CD14-positive monocyte (primary cell): ENCODE measurements at places on chromosomes 6 and 20.

GRCh38 chr20:62694106-62694505 lies 14.5 kb upstream of the NTSR1 start:
- no peak for DNase-seq

DNA sequence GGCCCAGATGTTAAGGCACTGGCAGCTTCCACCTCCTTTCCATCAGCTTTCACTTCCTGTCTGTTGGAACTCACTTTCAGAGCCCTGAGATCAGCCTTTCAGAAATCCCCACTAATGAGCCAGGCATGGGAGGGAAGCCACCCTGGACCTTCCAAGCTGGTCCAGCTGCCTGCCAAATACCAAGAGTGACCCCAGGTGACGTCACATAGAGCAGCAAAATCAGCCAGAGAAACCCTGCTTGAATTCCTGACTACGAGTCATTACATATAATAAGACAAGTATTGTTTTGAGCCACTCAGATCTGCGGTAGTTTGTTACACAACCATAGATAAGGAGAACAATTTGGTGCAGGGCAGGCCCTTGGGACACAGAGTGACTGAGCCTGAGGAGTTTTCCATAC lies 556.0 kb upstream of the JAG1 start:
- no peak for DNase-seq

- DNase-seq, result no peak
Measured at GRCh38 chr6:48917233-48917632, 545.8 kb downstream of the MMUT start.

DNA sequence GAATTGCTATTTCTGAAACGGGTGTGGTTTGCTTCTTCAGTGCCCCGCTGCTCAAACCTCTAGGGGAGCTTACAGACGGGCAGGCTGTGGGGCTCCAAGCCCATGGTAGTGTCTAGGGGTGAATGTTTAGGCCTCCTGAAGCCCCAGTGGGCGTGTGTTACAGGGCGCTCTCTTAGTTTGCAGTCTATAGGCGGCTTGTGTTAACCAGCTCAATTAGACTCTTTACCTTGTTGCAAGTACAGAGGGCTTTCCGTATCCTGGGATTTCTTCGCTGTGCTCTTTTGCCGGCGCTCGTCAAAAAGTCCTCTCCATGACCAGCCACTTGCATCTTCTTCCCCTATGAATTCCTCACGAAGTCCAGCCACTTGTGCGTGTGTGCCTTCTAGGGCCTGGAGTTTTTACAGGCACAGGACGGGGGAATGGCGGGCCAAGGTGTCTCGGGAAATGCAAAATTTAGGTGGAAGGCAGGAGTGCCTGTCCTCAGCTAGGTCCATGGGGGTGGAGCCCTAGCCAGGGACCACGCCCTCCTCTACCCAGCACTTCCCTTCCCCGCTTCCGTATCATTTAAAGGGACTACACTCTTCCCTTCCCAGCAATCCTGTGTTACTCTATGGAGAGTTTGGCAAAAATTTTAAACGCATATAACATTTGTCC lies 94.5 kb downstream of the HTR1B start:
- DNase-seq, result no peak

- peak; percentile 2 for DNase-seq
Measured at GRCh38 chr6:4522453-4522852, 253.8 kb upstream of the CDYL start.

DNA sequence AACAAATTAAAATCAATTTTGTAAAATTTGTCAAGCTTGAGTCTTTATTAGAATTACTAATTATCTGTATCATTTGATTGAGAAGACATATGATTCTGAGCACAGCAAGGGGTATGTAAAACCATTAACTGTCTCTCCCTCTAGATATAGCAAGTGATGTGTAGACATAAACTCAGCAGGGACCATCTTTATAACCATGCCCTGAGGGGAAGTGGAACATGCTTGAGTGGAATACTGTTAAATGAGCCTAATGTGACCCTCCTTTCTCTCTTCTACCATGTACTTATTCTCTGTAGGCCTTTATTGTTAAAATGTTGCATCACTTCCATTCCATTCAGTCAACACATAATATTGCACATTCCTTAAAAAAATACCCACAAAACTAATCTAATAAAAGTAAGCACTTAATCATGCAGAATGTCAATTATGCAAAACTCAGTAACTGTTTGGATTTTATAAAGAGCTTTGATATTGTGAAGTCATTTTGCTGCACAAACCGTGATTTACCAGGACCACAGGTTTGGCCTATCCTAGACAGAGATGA lies 896.6 kb upstream of the MANEA start:
- DNase-seq, result no peak

DNA sequence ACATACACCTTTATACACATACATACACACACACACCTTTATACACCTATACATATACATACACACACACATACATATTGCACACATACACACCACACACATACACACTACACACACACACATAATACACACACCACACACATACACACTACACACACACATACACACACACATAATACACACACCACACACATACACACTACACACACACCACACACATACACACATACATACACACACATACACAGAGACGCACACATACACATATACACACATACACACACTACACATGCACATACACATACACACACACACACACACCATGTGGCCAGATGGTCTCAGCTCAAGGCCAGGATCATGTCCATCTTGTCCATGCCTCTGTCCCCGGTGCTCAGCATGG lies 25.7 kb downstream of the BPIFB1 start:
- DNase-seq, result no peak

DNA sequence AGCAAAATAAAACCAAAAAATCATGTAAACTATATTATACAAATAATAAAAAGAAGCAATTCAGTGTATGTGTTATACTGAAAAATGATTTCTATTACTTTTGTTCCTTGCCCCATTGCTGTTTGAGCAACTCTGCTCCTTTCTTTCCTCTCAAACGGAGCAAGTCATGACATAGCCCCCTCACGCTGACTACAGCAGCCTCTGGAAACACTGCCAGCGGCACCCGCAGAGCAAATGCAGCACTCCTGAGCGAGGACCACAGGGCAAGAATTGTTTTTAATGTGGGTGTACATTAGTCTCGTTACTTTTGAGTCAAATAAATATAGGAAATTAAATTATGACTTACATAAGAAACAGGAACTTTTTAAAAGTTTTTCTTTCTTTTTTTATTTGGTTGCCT lies 350.1 kb upstream of the HSF2 start:
- no peak for DNase-seq

GRCh38 chr6:26044140-26045064 lies 42.8 kb upstream of the HFE start:
- DNase-seq, result no peak

GRCh38 chr6:17959302-17959701 lies 28.1 kb downstream of the KIF13A start:
- DNase-seq, result no peak

GRCh38 chr6:55379895-55380294 lies 52.6 kb downstream of the GFRAL start:
- DNase-seq, result no peak

GRCh38 chr6:153096031-153096430 lies 35.1 kb downstream of the RGS17 start:
- DNase-seq, result no peak

- DNase-seq, result no peak
Measured at GRCh38 chr6:152091201-152091600, 283.7 kb downstream of the ESR1 start.

DNA sequence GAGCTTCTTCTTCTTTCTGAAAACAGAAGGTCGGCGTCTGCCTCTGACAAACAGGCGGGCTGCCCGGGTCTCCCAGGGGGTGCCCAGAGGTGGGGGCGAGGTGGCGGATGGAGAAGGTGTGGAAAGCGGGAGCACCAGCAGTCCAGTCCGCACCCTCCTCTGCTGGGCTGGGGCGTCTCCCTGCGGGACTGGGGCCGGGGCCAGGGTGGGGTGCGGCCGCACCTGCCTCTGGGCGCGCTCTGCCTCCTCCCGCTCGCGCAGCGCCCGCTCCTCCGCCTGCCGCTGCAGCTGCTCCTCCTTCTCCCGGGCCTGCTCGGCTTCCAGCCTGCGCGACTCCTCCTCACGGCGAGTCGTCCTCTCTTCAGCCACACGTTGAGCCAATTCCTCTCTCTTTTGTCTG lies 71.1 kb upstream of the BCLAF1 start:
- no peak for DNase-seq

- DNase-seq, result peak; percentile 50
Measured at GRCh38 chr20:2006452-2007361, 12.8 kb upstream of the PDYN start.

DNA sequence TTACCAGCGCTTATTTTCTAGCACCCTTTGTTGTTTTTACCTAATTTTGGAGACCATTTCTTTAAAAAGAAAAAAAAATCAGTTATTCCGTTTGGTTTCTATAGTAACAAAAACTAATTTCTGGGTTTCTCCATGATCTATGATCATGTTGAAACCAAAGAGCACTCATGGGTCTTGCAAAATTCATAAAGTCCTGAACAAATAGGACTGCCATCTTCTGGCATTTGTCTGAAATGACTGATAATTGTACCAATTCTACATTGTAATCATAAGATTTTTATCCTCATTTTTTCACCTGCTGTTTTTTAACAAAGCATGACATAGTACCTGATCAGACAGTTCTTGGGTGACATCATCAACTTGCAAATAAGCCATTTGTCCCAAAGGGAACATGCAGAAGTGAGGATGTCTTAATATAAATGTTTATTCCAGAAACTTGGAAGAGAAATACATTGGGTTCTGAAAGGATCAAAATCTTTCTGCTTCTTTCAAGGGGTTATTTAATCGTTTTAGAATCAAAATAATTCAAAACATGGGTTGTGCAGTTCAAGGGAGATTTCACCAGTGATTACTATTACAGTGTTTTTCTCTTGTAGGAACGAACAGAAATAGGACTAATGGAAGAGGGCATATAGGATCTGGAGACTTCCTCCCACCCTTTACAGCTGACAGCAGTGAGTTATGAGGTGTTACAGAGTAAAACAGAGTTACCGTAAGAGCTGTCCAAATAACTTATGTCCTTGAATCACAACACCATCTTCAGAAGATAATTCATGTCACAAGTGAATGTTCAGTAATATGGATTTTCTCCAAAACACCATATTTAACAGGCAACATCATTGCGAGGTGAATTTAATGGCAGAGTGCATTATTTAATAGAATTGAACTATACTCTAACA lies 87.1 kb upstream of the GJE1 start:
- DNase-seq, result no peak

- peak; percentile 80 for DNase-seq
Measured at GRCh38 chr6:35297601-35298481, at the start of gene DEF6. Gene DEF6, plus strand, starts transcription at chr6:35297818. Its CDS starts 39 bp downstream, at chr6:35297857.

DNA sequence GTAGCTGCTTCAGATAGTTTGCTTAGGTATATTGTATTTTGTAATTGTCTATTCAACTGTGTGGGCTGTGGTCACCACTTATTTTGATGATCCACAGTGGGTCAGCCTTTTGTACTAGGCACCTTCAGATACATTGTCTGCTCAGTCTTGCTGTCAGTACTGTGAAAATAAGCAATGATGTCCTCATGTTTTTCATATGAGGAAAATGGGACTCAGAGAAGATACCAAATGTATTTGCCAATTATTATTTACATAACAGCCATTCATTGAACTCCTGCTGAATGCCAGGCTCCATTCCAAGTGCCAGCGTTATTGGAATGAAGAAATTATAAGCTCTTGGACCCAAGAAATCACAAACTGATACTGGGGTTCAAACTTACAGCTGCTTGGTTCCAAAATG lies 28.6 kb downstream of the MAPK14 start:
- no peak for DNase-seq

DNA sequence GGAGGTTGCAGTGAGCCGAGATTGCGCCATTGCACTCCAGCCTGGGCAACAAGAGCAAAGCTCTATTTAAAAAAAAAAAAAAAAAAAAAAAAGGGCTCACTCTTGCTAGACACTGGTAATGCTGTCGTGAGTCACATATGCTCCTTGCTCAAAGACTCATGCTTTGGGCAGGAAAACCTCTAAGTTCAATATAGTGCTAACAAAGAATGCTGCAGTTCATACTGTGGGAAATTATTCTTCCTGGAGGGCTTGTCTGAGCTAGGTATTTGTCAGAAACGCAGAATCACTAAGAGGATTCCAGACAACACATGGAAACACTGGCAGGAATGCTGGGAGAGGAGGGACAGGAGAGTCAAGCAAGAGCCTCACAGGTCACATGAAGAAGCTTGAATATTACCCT lies 2.3 kb upstream of the LYRM2 start:
- no peak for DNase-seq

DNA sequence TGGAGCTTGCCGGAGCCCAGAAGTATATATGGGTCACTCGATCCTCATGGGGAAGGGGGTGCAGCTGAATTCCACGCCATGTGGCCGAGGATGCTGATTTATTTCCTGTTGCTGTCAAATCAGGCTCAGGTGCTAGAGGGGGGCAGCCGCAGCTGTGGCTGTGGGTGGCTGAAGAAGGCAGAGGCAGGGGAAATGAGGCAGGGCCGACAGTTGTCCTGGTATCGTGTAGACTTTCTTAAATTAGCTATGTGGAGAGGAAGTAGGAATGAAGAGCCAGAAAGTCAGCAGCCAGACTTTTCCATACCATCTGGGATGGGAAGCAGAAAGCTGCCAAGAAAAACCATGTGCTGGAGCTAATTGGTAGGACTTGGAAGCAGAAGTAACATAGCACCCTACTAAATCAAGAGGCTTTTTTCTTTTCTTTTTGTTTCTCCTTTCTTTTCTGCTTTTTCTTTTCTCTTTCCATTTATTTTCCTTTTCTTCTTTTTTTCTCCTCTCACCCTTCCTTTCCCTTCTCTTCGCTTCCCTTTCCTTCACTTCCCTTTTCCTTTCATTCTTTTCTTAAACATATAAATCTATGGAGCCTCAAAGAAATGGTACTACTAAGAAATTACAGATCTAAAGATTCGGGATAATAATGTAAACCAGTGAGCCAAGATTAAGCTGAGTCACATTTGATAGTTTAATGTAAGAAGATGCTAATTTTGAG lies 90.6 kb upstream of the CD83 start:
- DNase-seq, result no peak

DNA sequence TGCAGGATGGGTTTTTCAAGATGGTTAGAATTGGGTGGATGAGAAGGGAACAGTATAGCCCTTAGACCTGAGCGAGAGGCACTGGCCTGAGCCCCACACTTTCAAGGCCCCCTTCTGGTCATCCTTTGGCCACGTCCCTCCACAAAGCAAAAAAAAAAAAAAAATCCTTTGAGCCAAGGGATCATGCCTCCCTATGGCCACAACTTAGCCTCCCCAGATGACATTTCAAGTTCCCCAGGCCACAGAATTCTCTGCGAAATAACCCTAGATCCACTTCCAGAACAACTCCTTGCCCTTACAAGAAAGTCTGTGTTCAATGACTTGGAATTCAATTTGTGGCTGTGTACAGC lies 30.4 kb downstream of the ELOVL2 start:
- DNase-seq, result no peak
